ENCODE measurements at places on chromosomes 11 and 22.
A peak's percentile ranks its signal among the peaks of the same experiment; 100 is the strongest.

GRCh38 chr11:75964071-75964470 is 149.1 kb downstream of the UVRAG start:
- no peak for DNase-seq

GRCh38 chr11:17141156-17141555 is 63.7 kb upstream of the RPS13 start:
- no peak for DNase-seq

GRCh38 chr11:69744435-69744834 is 30.7 kb downstream of the FGF4 start:
- no peak for DNase-seq

DNA sequence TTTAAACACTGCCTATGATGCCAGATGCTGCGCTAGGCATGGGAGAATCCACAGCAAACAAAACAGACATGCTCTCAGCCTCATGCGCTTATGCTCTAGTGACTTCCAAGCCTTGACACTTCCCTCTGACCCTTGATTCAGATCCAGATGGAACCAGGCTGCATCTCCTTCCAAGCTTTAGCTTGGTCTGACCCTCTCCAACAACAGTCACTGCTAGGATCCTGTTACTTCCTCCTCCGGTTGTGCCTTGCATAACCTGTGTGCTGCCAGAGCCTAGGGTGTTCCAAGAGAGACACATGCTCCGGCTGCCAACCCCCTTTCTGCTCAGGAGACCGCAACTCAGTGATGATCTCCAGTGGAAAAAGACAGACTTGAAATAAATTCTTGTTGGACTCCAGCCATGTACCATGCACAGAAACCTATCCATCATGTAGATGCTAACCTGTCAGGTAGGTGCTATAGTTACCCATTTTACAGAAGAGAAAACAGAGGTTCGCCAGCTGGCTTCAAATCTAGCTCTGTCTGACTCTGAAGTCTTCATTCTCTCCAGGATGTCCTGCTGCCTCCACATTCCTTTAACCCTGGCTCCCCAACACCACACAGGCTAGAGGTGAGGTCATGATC is 136.3 kb upstream of the TEAD1 start:
- no peak for DNase-seq

DNA sequence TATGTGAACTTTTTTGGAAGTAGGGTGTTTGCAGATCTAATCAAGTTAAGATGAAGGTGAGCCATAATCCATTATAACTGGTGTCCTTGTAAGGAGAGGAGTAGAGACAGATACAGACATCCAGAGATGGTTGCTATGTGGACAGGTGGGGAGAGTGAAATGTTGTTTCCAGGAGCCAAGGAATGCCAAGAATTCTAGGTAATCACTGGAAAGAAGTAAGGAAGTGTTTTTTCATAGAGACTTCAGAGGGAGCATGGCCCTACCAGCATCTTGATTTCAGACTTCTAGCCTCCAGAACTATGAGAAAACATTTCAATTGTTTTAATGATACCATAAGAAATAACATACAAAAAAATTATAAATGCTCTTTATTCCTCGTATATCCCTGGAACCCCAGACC is 320.5 kb upstream of the ANO3 start:
- no peak for DNase-seq

DNA sequence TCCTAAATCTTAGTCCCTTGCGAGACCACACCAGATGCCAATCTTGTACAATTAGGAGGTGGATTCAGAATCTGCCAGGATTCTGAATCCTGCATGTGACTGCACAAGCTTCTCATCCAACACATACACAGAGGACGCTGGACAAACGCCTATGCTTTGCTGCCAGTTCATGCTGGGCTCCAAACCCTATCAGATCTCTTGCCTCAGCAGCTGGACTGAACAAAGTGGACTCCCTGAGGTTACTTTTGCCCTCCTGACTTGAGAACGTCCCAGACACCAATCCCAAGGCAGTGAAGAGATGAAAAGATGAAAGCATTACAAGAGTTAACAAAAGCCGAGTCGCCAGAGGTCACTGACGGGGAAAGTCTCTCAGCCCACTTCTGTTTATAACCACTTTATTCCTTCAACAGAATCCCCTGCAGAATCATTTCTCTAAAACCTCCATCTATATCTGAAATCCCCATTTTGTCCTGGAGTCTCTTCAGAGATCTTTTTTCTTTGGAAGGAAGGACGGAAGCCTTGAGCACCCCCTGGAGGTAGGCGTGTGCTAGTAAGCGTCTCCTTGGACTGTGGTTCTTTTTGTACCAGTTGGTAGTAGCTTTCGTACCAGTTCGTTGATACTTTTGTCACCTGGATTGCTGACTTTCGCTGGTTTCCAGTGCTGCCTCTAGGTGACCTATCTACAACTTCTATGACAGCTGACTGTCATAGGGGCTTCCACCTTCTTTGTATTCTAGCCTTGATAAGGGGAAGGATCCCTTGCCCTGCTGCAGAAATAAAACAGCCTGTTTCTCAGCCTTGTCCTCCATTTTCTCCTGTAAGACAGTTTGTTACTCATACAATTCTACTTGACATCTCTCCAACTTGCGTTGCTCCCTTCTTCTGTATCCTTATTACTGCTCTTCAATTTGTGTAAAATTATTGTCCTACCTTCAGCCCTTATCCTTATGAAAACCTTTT is 26.1 kb upstream of the EED start:
- peak; percentile 79 for DNase-seq

- no peak for DNase-seq
These were observed 6.3 kb downstream of the INPPL1 start for GRCh38 chr11:72230764-72231365.

DNA sequence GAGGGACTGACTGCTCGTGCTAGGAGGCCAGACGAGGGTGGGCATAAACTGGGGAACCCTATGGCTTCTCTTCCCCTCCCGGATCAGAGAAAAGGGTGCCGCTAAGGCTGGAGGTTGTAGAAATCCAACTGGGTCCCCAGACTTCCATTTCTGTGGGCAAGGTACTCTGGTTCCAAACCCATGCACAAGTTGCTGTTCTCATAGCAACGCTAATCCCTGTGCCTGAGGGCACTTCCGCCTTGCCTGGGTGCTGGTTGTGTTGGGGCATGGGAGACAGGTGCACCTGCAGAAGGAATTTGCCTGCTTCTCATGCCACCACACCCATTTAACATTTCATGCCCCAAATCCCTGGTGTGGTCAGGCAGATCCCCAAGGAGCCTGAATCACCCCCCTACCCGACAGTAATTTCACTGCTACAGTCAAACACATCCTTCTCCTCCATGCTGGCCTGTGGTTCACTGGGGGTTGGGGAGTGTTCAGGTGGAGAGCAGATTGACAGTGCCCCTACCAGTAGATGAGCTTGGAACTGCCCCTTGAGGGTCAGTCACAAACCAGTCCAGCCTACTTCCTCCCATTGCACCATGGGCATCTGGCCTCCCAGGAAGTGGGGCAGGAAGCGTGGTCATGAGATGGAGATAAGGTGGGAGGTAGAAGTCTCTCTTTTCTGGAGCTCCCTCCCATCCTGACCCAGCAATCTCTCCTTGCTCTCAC is 1.2 kb downstream of the C2CD2L start:
- DNase-seq: peak; percentile 60

GRCh38 chr11:9176550-9176949 is 85.2 kb upstream of the SCUBE2 start:
- no peak for DNase-seq

DNA sequence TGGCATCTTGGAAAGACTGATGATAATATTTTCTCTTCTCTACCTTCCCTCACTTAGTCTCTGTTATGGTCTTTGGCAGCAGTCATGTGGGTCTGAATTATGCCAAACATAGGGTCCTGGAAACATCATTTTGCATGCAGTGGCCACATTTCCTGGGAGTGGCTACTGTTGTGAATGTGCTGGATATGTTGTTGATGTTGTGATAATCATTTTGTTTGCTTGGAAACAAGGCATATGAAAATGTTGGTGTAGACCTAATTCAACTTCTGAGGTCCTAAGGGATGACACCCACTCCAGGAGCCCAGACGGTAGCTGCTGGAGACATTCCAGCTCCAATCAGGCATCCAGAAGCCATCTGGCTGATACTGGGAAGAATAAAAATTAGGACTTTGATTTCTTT is 109.7 kb downstream of the DCDC1 start:
- DNase-seq: no peak

GRCh38 chr22:48332438-48333322 is 1495.0 kb downstream of the BRD1 start:
- DNase-seq: no peak

DNA sequence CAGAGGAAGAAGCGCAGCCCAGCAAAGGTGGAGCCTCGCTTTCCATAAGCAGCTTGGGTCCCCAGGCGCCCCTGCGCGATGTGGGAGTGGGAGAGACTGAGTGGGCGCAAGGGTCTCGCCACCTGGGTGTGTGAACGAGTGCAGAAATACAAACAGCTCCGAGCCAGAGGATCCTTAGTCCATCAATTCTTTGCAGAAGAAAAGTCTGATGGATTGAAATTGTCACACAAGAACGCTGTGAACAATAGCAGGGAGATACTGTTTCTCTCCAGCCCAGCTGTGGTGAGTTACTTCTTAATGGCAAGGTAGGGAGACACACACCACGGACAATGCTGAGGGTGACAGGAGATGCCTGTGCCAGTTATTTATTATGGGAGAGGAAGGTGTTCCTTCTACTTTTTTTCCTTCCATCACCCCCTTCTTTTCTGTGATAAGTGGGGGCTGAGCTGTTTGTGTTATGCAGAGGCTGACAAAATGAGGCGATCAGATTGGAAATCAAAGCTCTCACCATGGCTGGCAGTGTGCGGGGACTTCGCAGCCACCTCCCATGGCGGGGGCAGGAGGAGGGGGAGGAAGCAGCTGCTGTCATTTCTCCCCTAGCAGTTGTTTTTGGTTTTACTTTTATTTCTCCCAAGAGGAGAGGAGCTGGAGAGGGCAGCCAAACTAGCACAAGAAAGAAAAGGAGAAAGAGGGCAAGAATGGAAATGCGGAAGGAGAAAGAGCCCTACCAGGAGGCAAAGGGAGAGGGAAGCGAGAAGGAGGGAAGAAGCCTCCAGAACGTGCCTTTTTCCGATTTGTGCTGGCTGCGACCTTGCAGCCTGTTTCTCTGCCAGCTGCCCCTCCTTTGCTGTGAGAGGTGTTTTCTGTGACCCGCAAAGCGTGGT is 755.8 kb downstream of the NTM start:
- DNase-seq: peak; percentile 16

DNA sequence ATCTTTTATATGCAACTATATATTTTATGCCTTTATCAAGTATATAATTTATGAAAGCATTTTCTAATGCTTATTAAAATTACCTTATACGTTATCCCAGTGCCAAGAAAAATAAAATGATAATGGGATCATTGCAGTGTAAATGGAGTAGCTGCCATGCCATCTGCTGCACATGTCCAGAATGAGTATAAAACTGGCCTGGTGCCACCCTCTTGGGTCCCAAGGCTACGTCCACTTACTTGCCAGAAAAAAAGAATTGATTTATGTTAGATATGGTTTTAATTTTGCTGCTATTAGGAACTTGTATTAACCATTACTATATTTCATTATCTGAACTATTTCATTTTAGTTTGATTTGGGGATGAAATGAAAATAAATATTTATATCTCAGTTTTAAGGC is 1127.1 kb upstream of the CNTN5 start:
- no peak for DNase-seq

DNA sequence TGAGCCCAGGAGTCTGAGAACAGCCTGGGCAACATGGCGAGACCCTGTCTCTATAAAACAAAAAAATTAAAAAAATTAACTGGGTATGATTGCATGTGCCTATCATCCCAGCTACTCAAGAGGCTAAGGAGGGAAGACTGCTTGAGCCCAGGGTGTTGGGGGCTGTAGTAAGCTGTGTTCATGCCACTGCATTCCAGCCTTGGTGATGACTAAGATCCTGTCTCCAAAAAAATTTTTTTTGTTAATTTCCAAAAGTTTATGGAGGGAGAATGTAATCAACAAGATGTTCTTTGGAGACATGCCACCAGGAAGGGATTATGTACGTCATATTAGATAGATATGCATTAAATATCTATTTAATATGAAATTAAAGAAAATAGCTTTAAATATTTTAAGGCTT is 267.5 kb downstream of the SBF2 start:
- no peak for DNase-seq

DNA sequence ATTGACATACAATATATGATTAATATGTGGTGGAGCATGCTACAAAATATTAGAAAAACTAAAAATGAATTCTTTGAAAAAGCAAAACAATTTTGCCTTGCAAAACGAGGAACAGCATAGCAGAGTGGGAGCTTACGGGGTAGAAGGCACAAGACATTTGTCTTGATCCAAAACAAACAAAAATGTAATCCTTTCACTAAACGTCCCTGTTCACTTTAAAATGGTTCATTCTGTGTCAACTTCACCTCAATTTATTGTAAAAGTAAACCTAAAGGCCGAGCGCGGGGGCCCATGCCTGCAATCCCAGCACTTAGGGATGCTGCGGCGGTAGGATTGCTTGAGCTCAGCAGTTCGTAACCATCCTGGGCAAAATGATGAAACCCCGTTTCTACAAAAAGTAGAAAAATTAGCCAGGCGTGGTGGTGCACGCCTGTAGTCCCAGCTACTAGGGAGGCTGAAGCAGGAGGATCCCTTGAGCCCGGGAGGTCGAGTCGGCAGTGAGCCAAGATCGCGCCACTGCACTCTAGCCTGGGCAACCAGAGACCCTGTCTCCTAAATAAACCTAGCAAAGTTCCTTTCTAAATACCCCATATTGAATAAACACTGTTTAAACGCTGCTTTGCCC is 2.0 kb downstream of the PRDM10 start:
- DNase-seq: no peak

DNA sequence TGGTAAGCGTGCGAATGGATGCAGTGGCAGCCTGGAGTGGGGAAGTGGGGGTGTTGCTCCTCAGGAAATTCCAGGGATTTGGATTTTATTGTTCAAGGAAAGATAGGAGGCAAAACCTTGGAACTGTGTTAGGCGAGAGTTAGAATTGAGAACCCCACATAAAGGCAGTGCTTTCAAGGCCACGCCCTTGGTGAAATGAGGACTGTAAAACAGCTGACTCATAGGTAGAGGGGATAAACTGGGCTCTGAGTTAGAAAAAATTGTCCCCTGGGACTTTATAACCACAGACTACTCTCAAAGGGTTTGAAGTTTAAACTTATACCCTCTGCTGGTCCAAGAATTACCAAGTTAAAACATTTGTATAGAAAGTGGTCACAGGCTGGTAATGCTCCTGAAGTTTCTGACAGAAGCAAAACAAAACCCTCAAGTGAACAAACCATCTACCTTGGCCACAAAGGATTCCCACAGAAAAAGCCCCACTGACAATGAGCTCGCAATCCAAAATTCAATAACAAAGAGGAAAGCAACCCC is 250.3 kb upstream of the TBCEL start:
- no peak for DNase-seq

GRCh38 chr11:19691815-19692500 is 20.7 kb upstream of the NAV2 start:
- no peak for DNase-seq

DNA sequence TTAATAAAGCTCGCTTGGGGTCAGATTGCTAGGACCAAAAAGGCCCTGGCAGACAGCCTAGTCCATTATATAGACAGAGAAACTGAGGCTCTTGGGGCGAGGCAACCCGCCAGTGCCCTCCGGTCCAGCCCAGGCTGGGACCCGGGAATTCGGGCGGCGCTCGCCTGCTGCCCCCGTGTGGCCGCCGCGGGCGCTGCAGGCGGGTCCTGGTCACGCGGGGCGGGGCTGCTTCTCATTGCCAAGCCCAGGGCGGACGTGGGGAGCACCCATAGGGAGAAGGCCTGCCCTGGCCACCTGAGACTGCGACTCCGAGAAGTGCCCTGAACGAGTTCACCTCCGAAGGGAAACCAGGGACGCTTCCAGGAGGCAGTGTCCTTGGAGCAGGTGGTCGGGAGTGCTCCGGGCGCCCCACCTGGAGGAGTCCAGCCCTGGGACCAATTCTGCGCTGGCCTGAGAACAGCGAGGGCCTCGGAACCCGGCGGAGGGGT is 36.0 kb upstream of the CSNK1E start:
- DNase-seq: peak; percentile 76

GRCh38 chr22:49994361-49995040 is 18.1 kb downstream of the IL17REL start:
- DNase-seq: no peak

All from activated CD4-positive, alpha-beta memory T cell treated with anti-CD3 and anti-CD28 coated beads for 36 hours (primary cell).